ENCODE measurements at places on chromosomes 2 and 18.

DNA sequence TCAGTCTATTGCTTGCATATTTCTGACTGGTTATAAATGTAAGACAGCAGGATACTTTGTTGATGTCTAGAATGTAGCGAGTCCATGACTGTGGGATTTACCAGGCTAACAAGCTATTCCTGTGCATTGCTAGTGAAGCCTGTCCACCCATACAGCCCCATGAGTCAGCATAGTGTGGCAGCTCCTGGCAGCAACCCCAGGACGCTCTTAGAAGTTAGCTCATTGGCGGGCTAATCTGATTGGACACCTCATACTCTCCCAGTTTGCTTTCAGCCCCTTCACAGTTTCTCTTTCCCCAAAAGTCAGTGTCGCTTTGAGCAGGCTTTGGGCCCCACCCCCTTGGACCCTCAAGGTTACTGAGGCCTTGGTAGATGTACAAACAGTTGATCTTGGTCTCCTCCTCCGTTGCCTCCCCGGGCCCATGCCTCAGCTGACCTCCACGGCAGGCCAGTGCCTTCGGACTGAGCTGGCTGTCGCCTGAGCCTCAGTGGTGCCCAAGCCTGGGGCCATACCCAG lies 48.0 kb downstream of the COA5 start:
- DNase-seq = no peak

GRCh38 chr2:24993406-24994145 lies 21.8 kb upstream of the DNAJC27 start:
- no peak for DNase-seq

GRCh38 chr18:23710068-23710527 lies 20.8 kb downstream of the LAMA3 start:
- DNase-seq = no peak

DNA sequence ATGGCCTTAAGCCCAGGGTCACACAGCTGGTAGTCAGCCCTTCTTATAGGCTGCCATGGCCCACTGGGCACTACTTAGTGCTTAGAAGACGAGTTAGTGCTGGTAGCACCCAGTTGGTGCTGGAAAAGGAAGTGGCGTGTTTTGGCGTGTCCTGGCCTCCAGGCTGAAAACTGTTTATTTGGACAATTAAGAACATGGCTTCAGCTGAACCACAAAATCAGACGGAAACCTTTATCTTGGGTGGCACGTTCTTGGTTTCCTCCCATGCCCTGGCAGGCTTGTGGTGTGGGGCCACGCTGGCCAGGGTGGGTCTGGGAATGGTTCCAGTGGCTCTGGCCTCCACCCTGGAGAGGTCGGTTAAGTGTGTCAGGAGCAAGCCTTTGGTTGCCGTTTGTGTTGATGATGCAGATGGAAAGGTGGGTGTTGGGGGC lies 141.5 kb upstream of the HAAO start:
- DNase-seq = no peak

GRCh38 chr2:109369671-109370191 lies 240.7 kb downstream of the SH3RF3 start:
- DNase-seq = no peak

DNA sequence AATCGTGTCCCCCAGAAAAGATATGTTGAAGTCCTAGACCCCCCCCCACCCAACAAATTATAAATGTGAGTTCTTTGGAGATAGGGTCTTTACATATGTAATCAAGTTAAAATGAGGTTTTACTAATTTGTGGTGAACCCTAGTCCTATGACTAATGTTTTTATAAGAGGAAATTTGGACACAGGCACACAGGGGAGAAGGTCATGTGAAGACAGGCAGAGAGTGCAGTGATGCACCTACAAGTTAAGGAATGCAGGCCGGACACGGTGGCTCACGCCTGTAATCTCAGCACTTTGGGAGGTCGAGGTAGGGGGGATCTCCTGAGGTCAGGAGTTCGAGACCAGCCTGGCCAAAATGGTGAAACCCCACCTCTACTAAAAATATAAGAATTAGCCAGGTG lies 5.8 kb upstream of the PMAIP1 start:
- DNase-seq = no peak

DNA sequence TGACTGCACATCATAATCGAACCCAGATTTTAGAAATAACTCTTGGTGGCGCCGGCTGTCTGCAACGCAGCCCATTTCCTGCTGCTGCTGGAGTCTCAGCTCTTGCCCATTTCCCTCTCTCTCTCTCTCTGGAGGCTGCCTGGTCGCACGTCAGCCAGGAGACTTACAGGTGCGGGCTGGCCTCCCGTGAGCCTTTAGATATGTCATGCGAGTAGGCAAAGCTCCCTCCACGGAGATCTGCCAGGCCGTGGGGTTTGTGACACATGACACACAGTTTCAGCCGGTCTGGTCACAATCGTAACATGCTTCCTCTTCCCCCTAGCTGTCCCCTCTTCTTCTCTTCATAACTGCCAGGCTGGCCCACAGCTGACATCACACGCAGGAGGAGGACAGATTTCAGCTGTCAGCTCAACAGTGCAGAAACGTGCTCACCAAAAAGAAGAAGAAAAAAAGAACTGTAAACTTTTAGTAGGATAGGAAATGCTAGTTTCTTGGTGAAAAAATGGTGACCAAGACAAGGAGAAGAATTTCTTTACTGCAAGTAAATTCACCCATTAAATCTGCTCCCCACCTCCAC lies 489.3 kb downstream of the ZNF516 start:
- DNase-seq = no peak

- no peak for DNase-seq
Measured at GRCh38 chr2:175350105-175350504, 168.6 kb upstream of the ATP5MC3 start.

- peak; percentile 61 for DNase-seq
Measured at GRCh38 chr2:62304429-62305417, 108.8 kb downstream of the B3GNT2 start.

- no peak for DNase-seq
Measured at GRCh38 chr18:10397004-10397403, 57.4 kb upstream of the APCDD1 start.

DNA sequence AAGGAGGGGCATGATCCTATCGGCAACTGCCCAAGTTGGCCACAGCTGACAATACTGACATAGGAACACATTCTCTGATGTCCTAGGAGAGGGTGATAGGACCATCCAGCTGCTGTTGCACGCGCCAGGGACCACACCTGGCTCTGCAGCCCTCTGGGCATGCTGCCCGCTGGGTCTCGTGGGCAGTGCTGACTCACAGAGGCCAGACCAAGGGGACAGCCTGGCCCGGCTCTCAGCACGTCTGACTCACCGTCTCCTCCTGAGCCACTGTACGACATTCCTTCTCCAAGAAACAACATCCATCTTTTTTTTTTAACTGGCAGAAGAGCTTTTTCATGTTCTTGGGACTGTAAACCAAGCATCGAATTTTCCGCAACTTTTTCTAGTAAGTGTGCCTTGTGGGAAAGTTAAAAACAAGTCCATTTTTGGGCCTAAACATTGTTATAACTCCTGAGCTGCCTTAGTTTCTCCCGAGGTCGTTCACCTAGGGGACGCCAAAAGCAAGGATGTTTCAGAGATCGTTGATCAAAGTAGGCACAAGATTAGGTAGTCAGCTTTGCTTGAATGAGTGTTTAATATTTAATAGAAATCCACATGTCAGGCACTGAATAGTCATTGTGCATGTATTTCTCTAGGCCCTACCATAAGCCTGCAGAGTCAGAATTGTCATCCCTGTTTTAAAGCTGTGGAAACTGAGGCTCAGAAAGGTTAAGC lies 100.3 kb downstream of the TTC32 start:
- DNase-seq = no peak

- DNase-seq = no peak
Measured at GRCh38 chr2:221715523-221716247, 143.6 kb upstream of the EPHA4 start.

- no peak for DNase-seq
Measured at GRCh38 chr2:191204433-191204832, 40.8 kb upstream of the MYO1B start.

GRCh38 chr18:9421901-9422327 lies 53.4 kb upstream of the RALBP1 start:
- no peak for DNase-seq

GRCh38 chr18:47283476-47283875 lies 32.0 kb upstream of the SKOR2 start:
- DNase-seq = peak; percentile 28

GRCh38 chr2:144163592-144163991 lies 356.3 kb downstream of the ZEB2 start:
- no peak for DNase-seq

- no peak for DNase-seq
Measured at GRCh38 chr2:99469394-99469793, 20.4 kb downstream of the REV1 start.

DNA sequence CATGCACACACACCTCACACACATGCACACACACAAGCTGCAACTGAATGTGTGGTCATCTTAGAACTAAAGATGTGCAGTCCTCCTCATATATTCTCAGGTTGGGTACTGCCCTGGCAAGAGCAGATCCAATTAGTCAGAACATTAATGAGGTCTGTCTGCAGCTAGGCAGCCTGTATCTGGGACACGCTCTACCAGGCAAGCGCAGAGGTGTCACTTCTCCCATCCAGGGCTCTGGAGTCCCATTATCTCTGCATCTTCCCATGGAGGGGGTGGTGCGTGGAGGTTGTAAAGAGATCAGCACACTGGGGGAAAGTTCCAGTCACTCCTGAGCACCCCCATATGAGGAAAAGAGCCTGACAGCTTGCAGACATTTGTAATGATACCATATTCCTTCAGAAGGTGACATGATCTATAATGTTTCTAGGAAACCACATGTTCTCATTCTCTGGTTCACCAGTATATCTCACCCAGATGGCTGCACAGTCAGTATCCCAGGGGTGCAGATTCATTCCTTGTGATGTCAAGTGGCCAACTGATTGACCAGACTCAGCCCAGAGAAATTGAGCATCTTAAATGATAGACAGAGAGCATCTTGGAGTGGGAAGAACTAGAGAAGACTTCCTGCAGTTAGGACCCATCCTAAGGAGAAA lies 95.4 kb downstream of the RTN4 start:
- DNase-seq = no peak

- no peak for DNase-seq
Measured at GRCh38 chr2:8571792-8572499, 109.9 kb upstream of the ID2 start.

DNA sequence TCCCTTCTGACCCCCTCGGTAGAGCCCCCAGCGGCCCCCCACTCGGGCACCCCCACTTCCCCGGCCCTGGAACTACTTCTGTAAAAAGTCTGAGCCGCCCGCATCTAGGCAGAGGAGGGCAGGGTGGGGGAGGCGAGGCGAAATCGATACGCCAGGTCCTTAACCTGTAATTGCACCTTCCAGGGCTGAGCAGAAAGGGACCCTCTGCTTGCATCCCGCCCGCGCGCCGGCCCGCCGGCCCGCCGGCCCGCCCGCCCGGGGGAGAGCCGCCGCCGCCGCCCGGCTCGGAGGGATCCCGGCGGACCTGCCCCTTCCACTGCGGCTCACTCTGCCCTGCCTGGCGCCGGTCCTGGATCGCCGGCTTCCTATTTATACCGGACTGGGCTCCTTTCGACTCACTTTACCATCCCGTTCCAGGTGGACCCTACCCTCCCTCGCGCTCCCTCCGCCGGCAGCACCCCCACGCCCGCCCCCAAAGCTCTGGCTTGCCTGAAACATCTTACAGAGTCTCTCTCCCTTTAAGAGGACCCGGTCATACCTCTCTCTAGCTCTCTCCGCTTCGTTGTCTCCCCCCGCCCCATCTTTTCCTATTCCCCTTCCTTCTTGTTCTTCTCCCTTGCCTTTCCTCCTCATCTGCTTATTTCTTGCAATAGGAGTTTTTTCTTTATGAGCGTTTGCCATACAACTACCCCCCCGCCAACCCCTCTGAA lies 797 bp downstream of the KLHL14 start:
- DNase-seq = no peak

DNA sequence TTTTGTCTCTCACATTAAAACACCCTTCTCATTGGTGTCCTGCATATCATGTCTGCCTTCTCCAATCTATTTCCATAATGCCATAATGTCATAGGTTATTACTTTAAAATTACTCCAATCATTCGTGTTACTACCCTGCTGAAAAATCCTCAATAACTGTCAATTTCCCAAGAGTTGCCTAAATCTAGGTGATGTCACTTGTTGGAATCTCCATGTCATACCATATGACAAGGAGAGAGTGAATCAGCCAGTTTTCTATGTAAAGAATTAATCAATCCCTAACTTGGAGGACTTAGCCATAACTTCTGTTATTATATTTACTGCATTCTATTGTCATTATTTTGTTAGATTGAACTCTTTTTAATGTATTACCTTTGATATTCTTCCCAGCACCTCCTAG lies 62.5 kb downstream of the PHLPP1 start:
- DNase-seq = no peak

DNA sequence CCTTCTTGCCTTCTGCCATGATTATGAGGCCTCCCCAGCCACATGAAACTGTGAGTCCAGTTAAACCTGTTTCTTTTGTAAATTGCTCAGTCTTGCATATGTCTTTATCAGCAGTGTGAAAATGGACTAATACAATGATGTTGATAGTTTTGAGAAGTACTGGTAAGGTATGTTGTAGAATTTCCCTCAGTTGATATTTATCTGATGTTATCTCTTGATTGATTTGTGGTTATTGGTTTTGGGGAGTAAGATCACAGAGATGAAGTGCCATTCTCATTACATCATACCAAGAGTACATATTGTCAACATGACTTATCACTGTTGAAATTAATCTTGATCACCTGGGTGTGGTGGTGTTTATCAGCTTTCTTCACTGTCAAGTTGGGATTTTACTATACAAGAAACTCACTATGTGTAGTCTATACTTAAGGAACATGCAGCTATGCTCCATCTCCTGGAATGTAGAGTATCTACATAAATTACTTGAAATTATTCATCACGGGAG lies 5.1 kb upstream of the SPAG16 start:
- DNase-seq = no peak

DNA sequence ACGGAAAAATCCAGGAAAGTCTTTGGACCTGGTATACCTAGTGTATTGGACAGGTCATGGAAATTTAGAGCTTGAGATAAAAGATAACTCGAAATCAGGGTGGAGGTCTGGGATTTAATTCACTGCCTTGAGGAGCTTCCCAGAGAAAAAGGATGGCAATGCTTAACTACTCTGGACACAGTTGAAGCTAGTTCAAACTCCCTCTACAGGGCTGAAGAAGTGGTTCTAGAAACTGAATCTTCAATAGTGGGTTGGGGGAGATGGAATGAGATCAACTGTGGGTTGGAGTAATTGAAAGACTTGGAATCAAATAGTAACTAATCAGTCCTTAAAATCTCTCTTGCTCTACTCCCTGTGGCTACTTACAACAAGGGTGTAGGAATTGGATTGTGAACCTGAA lies 600.1 kb downstream of the IRS1 start:
- no peak for DNase-seq

GRCh38 chr2:203532957-203533658 lies 2.0 kb downstream of the RAPH1 start:
- DNase-seq = no peak

DNA sequence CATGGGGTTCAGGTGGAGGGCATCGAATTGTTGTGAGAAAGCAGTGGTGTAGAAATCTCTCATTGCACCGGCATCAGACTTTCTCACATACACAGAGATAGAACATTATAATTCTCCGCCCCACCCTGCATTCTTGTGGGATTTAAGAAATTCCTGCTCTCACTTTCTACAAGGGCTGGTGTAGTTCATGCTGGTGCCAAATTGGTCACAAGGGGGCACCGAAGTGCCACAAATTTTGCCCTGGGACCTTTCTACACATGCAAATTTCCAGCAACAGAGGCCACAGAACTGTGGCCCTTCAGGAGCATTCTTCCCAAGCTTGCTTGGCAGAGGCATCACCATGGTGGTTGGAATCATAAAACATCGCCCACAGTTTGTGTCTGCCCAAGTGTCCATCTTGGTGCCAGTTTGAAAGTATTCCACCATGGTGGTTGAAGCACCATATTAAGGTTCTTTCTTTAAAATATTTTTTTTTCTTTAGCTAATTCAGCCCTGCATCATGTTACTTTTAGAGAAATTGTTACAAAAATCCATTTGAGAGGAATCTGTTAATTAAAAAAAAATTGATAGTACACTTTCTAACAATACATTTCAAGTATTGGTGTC lies 521.2 kb upstream of the FANCL start:
- peak; percentile 12 for DNase-seq
